ENCODE measurements at places on chromosomes 12 and 14.

GRCh38 chr12:77973579-77973978 lies 142.9 kb downstream of the NAV3 start:
- DNase-seq = no peak

DNA sequence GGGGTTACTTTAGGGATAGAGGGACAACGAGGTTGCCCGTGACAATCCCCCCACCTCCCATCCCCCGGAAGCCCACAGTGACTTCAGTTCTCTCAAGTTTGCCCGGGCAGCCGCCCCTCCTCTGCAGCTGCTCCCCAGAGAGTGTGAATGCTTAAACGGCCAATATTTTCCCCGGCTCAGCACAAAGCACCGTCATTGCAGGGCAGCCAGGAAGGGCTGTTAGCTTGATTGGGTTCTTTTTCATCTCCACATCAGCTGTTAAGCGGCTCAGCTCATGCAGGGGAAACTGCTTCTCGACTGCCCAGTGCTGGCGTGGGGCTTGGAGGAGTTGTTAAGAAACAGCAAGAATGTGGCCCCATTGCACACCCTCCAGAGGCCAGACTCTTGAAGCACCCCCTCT lies 120.5 kb upstream of the NCOR2 start:
- peak; percentile 54 for DNase-seq

GRCh38 chr14:53927171-53927570 lies 29.5 kb downstream of the BMP4 start:
- no peak for DNase-seq

- DNase-seq = no peak
Observed at GRCh38 chr12:30187426-30187825, 403.7 kb upstream of the TMTC1 start.

GRCh38 chr12:78968226-78968625 lies 103.7 kb downstream of the SYT1 start:
- no peak for DNase-seq

DNA sequence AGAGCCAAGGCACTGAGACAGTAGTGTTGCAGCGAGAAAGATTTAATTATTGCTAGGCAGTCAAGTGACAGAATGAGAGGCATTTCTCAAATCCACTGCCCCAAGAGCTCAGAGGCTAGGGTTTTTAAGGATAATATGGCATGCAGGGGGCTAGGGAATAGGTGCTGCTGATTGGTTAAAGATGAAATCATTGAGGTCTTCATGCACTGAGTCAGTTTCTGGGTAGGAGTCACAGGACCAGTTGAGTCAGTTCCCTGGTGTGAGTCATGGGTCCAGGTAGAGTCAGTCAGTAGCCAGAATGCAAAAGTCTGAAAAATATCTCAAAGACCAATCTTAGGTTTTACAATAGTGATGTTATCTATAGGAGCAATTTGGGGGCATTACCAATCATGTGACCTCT lies 323.8 kb downstream of the RGS6 start:
- no peak for DNase-seq

GRCh38 chr14:102279688-102280348 lies 25.1 kb downstream of the MOK start:
- no peak for DNase-seq

- DNase-seq = no peak
Observed at GRCh38 chr12:123061441-123062205, 81.1 kb downstream of the ARL6IP4 start.

DNA sequence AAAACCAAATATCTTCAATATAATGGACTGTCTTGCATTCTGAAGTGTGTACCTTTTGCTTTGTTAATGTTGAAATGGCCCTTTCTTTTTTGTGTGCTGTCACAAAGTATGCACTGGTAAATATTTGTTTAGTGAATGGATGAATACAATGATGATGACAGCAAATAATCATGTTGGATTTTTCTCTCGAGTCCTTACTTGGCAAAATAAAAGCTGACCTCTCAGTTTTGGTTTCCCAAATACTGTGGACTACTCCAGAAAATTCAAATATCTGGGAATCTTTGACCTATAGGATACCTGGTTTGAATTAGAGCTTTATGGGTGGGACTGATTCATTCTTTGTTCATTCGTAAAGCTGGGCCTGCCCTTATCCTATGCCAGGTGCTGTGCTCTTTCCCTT lies 5.5 kb downstream of the UBE3B start:
- DNase-seq = no peak

DNA sequence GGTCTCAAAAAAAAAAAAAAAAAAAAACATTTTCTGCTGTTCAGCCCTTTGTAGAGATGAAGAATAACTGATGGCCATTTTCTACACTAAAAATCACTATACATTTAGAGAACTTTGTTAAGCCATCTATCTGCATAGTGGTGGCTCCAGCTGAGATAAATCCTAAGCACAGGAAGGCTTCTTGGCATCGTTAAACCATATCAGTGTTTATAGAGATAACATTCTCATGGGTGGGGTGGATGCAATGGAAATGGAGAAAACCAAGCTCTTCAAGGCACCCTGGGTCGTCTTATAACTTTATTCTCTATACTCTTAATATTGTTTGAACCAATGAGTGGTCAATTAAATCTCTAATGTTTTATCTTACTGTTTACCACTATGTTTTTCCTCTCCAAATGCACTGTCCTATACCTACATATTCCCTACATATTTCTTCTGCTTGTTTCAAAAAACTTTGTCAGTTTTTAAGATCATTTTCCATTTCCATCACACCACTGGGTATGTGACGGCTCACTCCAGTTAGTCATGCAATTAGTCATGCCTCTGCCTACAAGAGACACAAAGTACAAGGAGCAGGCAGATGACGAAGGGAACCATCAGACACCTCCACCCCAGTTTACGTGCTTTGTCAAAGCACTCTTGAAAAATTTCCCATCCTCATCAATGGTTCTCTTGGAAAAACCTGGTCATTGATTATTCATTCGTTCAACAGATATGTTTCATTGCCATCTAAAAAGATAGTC lies 119.3 kb upstream of the OVCH1 start:
- DNase-seq = no peak

DNA sequence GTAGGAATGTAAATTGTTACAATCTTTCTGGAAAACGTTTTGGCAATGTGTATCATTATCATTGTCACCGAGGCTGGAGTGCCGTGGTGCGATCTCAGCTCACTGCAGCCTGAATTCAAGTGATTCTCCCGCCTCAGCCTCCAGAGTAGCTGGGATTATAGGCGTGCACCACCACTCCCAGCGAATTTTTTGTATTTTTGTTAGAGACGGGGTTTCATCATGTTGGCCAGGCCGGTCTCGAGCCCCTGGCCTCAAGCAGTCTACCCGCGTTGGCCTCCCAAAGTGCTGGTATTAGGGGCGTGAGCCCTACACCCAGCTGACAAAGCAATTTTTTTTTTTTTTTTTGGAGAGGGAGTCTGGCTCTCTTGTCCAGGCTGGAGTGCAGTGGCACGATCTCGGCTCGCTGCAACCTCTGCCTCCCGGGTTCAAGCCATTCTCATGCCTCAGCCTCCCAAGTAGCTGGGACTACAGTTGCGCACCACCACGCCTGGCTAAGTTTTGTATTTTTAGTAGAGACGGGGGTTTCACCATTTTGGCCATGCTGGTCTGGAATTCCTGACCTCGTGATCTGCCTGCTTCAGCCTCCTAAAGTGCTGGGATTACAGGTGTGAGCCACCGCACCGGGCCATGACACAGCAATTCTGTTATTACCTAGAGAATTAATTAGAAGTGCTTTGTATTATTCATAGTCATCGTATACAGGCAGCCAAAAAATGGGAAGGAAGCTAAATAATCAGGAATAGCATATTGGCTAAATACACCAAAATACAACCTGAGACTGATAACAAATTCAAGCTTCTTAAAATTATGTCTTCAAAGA lies 1.2 kb downstream of the ACTR6 start:
- no peak for DNase-seq

DNA sequence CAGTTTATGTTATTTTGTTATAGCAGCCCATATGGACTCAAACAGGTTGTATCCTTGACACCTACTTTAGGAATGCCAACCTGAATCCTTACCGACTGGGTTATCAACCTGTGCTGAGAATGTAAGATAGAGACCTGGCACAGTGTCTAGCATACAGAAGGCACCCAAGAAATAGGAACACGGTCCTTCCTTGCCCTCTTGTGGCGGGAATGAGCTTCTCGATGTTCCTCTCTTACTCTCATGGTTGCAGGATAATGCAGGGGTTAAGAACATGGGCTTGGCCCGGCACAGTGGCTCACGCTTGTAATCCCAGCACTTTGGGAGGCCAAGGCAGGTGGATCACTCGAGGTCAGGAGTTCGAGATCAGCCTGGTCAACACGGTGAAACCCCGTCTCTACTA lies 6.5 kb downstream of the C12orf43 start:
- no peak for DNase-seq

DNA sequence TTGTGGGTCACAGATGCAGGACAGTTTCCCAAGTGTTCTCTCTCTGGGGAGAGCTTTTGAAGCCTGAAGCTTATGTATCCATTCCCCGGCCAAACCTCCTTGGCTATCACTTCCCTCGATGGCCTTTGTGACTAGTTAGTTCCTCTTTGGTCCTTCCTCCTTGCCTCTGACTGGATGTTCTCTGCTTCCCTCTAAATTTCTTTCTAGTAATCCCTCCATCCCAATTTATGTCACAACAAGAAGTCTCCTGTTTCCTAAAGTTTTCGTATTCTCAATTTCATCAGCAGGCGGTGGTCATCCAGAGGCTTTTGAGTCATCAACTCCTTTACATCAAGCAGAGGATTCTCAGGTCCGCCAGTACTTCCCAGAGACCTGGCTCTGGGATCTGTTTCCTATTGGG lies 27.5 kb downstream of the A2ML1 start:
- DNase-seq = no peak

- no peak for DNase-seq
Observed at GRCh38 chr14:89767131-89767530, 187.4 kb downstream of the EFCAB11 start.

- no peak for DNase-seq
Observed at GRCh38 chr12:28583701-28584261, 393.5 kb downstream of the CCDC91 start.

DNA sequence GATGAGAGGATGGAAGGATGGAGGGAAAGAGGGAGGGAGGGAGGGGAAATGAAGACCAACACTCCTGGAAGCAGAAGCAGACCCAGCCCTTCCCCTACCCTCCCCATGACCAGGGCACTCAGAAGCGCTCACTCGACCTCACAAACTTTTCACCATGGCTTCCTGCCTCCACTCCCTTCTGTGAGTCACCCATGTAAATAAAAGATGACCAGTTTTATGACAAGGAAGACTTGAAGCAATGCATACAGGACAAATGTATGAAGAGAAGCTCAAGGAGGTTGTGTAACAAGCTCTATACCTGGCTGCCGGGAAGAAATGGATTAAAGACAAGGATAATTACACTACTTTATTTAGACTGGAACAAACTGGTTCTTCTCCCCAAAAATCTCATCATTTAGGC lies 63.8 kb downstream of the CDC42BPB start:
- DNase-seq = no peak

GRCh38 chr12:82527165-82527780 lies 159.4 kb upstream of the TMTC2 start:
- peak; percentile 94 for DNase-seq

GRCh38 chr12:16605642-16606116 lies 283 bp downstream of the LMO3 start:
- no peak for DNase-seq

DNA sequence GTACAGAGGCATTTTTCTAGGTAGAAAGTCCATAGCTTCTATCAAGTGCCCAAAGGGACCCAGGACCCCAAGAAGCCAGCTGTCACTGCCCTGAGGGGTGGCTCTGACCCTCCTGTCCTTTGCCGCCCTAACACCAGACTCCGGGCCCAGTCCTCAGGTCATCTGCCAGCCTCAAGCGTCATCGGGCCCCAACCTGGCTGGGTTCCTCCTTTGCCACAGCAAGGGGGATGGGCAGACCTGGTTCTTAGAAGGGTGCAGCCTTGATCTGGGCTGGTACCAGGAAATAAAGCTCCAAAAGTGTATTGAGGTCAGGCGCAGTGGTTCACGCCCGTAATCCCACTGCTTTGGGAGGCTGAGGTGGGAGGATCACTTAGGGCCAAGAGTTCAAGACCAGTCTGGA lies 27.1 kb upstream of the FAM222A start:
- no peak for DNase-seq

GRCh38 chr14:96229315-96229714 lies 24.7 kb downstream of the BDKRB2 start:
- no peak for DNase-seq

- DNase-seq = peak; percentile 25
Observed at GRCh38 chr14:56979936-56980335, 169.7 kb upstream of the OTX2 start.

DNA sequence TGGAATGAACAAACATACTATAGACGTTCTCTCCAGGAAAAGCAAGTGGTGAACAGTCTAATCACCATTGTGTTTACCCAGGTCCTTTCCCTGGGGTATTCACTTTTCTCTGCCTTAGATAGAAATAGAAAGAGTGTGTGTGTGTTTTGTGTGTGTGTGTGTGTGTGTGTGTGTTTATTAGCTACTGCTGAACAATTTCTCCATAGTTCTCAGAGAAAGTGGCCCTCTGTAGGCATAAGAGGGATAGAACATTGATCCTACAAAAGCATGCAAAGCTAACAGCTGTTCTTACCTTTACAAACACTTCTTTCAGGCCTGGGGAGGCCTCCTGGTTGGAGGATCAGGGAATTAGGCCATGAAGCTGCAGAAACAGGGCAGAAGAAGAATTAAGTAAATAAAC lies 665.7 kb upstream of the TBX3 start:
- DNase-seq = no peak

GRCh38 chr12:121536054-121536898 lies 44.5 kb downstream of the KDM2B start:
- DNase-seq = peak; percentile 76

GRCh38 chr12:122421187-122421820 lies 1.2 kb downstream of the CLIP1 start:
- no peak for DNase-seq

- DNase-seq = no peak
Observed at GRCh38 chr12:52050116-52050757, 1.0 kb upstream of the NR4A1 start.

GRCh38 chr12:55972911-55973598 lies 823 bp upstream of the RAB5B start:
- DNase-seq = no peak

- peak; percentile 75 for DNase-seq
Observed at GRCh38 chr14:23057757-23058653, 685 bp upstream of the CDH24 start.

DNA sequence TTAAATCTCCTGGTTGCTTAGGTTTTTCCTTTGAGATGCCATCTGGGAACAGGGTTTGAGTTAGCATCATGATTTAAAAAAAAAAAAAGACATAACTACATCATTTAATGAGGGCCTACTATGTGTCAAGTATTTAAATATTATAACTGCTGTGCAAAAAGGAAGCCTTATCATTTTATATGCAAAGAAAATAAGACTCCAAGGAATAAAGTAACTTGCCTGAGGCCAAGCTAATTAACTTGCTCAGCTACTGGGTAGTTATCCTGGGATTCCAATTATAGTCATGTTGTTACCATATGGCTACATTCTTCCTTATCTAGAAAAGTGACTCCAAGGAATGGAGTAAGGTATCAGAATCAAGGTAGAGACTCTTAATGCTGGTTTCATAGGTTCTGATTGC lies 123.5 kb downstream of the SLC41A2 start:
- no peak for DNase-seq

- DNase-seq = no peak
Observed at GRCh38 chr12:14621826-14622225, 54.1 kb upstream of the PLBD1 start.

- no peak for DNase-seq
Observed at GRCh38 chr14:105554022-105554421, 27.6 kb downstream of the TMEM121 start.
